ENCODE measurements at places on chromosomes 7 and 10. TPM values are rescaled to one million over a fixed set of nuclear protein-coding genes. Genes with fewer than 3 reads are reported as not detected.

GRCh38 chr10:48944171-48944570 is 4.5 kb upstream of the LRRC18 start:
- peaks cover 5% of the 10 kb centered on the region for H3K4me1 ChIP-seq
- no peak overlapping the region for H3K4me3 ChIP-seq
- H3K36me3 ChIP-seq: no peaks in the 10 kb centered on the region
- no peak for DNase-seq

GRCh38 chr10:43683451-43684291 is 35.0 kb upstream of the ZNF32 start:
- peak; percentile 25 for DNase-seq
- no peak overlapping the region for H3K27ac ChIP-seq
- peaks cover 10% of the 10 kb centered on the region for H3K4me1 ChIP-seq
- H3K4me3 ChIP-seq: no peak overlapping the region

DNA sequence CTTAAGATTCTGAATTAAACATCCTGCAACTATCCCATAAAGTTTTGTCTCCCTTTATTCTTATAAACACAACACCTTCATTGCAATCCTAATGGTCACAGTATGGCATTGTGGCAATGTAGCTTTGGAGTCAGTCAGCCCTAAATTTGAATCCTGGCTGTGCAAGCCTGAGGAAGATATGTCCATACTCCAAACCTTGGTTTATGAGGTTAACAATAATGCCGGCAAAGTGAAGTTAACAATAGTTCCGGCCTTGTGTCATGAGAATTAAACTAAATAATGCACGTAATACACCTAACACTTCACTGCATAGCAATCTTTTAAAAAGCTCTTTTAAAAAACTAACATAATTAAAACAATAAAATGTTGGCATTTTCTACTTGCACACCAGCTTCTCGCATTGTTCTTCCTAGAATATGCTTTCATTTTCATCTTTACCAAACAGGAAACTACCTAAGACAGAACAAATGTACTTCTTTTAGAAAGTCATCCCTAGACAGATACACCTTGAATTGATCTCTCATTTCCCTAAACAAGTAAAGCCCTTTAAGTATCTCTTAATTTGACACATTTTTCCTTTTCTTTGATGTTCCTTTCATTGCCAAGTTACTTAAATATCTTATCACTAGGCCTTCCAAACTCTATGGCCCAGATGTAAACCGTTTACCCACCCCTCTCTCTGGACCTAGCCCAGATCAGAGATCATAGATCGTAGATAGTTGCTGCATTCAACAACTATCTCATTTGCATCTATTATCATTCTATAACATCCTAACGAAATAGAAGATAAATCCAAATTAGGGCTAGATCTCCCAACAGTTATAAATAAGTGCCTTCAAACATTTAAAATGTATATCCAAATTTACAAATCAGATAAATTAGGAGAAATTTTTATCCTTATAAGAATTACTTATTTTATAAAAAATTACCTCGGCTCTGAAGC is 66.7 kb downstream of the CREB3L2 start:
- no peaks in the 10 kb centered on the region for H3K36me3 ChIP-seq
- H3K27ac ChIP-seq: no peak overlapping the region
- DNase-seq: no peak

DNA sequence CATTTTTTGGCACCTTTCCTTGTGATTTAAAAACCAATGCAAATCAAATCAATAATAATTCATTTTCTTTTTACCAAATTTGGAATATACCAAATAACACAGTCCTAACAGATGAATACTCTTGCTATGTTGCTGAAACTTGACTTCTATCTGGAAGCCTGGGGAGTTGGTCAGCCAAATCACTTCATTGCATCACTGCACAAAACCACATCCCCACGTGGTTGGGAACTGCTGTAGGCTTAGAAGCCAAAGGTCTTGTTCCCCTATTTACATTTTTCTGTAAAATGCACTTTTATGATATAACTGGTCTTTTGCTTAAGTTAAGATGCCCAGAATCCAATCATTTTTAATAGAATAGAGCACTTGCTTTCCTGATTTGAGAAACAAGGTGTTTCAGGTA is 15.2 kb downstream of the GPR85 start:
- no peaks in the 10 kb centered on the region for H3K4me1 ChIP-seq
- no peak overlapping the region for H3K4me3 ChIP-seq
- no peak for DNase-seq

GRCh38 chr7:94350734-94351133 is 44.0 kb upstream of the COL1A2 start:
- no peak for DNase-seq
- H3K4me3 ChIP-seq: no peak overlapping the region

The STX1A gene
- 163 TPM for total RNA-seq

The LCOR gene
- total RNA-seq: 10.5 TPM

DNA sequence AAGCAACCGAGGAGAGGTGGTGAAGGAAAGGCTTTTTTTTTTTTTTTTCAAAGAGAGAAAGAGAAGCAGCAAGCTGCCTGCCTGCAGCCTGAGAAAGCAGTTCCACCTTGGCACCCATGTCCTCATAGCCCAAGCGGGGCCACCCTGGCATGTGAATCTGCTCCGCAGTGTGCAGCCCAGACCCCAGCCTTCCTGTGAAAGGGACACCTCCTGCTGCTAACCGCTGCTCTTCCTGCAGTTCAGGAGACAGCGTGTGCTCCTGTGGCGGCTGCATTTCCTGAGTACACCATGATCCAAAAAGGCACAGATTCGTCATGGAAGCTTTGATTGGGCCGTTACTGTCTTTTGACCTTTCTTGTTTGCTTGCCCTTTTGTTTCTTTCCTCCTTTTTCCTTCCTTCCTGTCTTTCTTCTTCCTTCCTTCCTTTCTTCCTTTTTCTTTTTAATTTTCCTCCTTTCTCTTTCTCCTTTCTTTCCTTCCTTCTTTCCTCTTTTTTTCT is 38.1 kb downstream of the IKZF1 start:
- peaks cover 5% of the 10 kb centered on the region for H3K4me1 ChIP-seq
- H3K27ac ChIP-seq: no peak overlapping the region
- DNase-seq: no peak

GRCh38 chr7:127885222-127885772 is 145.9 kb downstream of the LRRC4 start:
- no peak for DNase-seq
- H3K27me3 ChIP-seq: no peaks in the 10 kb centered on the region
- no peaks in the 10 kb centered on the region for H3K4me1 ChIP-seq
- H3K36me3 ChIP-seq: peaks cover 23% of the 10 kb centered on the region

DNA sequence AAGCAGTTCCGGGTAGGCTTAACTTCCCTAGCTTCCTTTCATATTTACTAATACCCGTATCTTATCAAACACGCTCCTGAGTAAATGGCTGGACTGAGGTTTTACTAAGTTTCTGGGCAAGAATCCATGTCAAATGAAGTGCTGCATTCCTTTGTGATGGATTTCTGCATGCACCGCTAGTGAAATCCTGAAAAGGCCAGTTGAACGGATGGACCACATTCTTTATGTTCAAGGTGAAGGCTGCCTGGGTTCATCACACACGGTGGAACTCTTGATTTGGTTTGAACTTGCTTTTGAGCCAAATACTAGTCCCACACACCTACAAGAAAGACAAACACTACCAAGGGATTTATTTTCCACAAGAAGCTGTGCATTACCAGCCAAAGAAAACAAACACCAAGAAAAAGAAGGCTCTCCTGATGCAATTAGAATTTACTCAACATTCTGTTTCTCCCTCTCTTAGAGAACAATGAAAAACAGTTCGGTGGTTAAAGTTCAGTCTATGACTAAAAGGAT is 255.0 kb upstream of the SEMA3C start:
- H3K27me3 ChIP-seq: no peaks in the 10 kb centered on the region
- DNase-seq: peak; percentile 70
- no peaks in the 10 kb centered on the region for H3K36me3 ChIP-seq
- no peak overlapping the region for H3K27ac ChIP-seq
- H3K4me3 ChIP-seq: no peak overlapping the region
- H3K4me1 ChIP-seq: peaks cover 9% of the 10 kb centered on the region

GRCh38 chr7:110448918-110449317 is 642.0 kb upstream of the LRRN3 start:
- no peak for DNase-seq
- H3K4me1 ChIP-seq: no peaks in the 10 kb centered on the region
- H3K27ac ChIP-seq: no peak overlapping the region
- no peak overlapping the region for H3K4me3 ChIP-seq
- H3K36me3 ChIP-seq: no peaks in the 10 kb centered on the region
- H3K27me3 ChIP-seq: no peaks in the 10 kb centered on the region

- no peaks in the 10 kb centered on the region for H3K36me3 ChIP-seq
- H3K27ac ChIP-seq: no peak overlapping the region
Measured at GRCh38 chr10:30680908-30681307, 51.4 kb upstream of the LYZL2 start.

DNA sequence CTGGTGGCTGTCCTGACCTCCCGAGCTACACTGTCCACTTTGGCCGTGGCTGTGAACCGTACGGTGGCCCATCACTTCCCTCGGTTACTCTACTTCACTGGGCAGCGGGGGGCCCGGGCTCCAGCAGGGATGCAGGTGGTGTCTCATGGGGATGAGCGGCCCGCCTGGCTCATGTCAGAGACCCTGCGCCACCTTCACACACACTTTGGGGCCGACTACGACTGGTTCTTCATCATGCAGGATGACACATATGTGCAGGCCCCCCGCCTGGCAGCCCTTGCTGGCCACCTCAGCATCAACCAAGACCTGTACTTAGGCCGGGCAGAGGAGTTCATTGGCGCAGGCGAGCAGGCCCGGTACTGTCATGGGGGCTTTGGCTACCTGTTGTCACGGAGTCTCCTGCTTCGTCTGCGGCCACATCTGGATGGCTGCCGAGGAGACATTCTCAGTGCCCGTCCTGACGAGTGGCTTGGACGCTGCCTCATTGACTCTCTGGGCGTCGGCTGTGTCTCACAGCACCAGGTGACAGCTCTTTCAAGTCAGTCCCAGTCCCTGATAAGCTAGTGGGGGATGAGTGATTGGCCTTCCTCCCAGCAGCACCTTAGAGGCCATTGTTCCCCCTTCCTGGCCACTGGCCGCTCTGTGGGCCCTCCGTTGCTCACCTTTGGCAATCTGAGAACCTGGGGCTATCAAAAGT is 3.0 kb downstream of the CHPF2 start:
- H3K36me3 ChIP-seq: peaks cover 16% of the 10 kb centered on the region
- peaks cover 24% of the 10 kb centered on the region for H3K4me1 ChIP-seq
- no peak overlapping the region for H3K27ac ChIP-seq
- no peak for DNase-seq
- H3K4me3 ChIP-seq: no peak overlapping the region
- H3K27me3 ChIP-seq: no peaks in the 10 kb centered on the region

DNA sequence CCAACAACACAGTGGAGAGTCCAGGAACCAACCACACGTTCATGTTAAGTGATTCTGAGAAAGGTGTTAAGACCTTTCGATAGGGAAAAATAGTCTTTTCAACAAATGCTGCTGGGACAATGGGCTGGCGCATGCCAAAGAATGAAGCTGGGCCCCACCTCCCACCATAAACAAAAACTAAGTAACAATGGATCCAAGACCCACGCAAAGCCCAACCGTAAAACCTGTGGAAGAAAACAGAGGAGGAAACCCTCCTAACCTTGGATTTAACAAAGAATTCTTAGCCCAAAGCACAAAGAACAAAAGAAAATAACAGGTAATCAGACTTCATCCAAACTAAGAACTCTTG is 272.8 kb downstream of the ELFN1 start:
- no peaks in the 10 kb centered on the region for H3K36me3 ChIP-seq
- H3K27ac ChIP-seq: no peak overlapping the region
- H3K27me3 ChIP-seq: no peaks in the 10 kb centered on the region
- no peak overlapping the region for H3K4me3 ChIP-seq
- DNase-seq: no peak
- H3K4me1 ChIP-seq: no peaks in the 10 kb centered on the region

DNA sequence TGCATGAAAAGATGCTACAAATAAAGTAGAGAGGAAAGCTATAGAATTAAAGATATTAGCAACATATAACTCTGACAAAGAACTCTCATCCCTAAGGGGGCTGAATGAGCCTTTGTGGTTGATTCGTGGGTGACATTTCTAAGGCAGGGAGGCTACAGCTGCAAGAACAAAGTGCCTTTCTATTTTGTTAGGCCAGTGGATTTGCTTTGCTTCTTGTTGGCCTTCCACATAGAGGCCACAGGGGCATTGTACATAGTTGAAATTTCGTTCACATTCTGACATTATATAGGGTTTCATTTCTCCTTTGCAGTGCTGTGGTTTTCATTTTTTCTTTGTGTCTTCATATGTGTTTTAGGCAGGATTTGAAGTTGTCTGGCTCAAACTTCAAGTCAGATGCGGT is 819.2 kb upstream of the C7orf33 start:
- peaks cover 10% of the 10 kb centered on the region for H3K4me1 ChIP-seq
- H3K27ac ChIP-seq: no peak overlapping the region
- H3K36me3 ChIP-seq: no peaks in the 10 kb centered on the region
- no peak for DNase-seq
- no peaks in the 10 kb centered on the region for H3K27me3 ChIP-seq

The TEX47 gene
- not detected for total RNA-seq

DNA sequence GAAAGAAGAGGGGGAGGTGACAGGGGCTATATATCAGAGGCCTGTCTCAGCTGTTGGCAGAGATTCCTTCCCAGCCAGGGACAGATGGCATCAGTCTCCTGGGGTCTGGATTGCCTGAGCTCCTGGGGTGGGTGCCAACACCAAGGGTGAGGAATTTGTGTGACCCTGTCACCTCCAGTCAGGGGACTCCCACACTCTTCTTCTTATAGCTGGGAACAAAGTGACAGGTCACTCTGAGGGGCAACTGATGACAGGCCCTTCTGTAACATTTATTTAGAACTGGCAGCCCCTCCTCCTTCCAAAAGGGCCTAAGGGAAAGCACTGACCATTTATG is 53.7 kb upstream of the DUSP5 start:
- no peak overlapping the region for H3K27ac ChIP-seq
- H3K27me3 ChIP-seq: no peaks in the 10 kb centered on the region
- peaks cover 13% of the 10 kb centered on the region for H3K4me1 ChIP-seq
- H3K4me3 ChIP-seq: no peak overlapping the region
- H3K36me3 ChIP-seq: no peaks in the 10 kb centered on the region

DNA sequence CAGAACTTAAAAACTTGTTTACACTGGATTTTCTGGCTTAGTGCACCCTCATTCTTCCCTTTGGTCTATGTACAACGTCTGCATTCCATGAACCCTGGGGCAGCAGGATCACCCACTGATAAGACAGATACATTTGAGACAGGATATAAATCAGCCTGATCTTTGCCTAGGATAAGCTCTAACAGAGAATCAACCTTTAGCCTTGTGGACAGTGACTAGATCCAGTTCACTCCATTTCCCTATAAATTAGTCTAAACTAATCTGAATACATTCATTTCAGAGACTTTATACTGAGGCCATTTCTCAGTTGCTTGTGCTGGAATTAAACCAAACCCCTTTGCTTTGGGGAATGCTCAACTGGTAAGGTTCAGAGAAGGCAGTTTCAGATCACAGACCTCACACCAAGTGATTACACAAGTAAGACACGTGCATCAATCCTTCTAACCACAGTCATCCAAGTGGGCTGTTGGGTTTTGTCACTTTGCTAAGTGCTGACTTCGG is 639.8 kb upstream of the FZD8 start:
- H3K36me3 ChIP-seq: no peaks in the 10 kb centered on the region
- no peaks in the 10 kb centered on the region for H3K4me1 ChIP-seq
- no peak overlapping the region for H3K4me3 ChIP-seq
- DNase-seq: no peak

The AGMO gene
- not detected for total RNA-seq

Data from PC-3 (cell line).